ENCODE measurements at places on chromosomes 3 and 15. TPM values are rescaled to one million over a fixed set of nuclear protein-coding genes. Genes with fewer than 3 reads are reported as not detected.

The GPR27 gene
- not detected for total RNA-seq

The OR5H14 gene
- total RNA-seq, result not detected

The SEMA3B gene
- 4.3 TPM for total RNA-seq

The SCG5 gene
- 8.3 TPM for total RNA-seq

The SLC28A1 gene
- not detected for total RNA-seq

DNA sequence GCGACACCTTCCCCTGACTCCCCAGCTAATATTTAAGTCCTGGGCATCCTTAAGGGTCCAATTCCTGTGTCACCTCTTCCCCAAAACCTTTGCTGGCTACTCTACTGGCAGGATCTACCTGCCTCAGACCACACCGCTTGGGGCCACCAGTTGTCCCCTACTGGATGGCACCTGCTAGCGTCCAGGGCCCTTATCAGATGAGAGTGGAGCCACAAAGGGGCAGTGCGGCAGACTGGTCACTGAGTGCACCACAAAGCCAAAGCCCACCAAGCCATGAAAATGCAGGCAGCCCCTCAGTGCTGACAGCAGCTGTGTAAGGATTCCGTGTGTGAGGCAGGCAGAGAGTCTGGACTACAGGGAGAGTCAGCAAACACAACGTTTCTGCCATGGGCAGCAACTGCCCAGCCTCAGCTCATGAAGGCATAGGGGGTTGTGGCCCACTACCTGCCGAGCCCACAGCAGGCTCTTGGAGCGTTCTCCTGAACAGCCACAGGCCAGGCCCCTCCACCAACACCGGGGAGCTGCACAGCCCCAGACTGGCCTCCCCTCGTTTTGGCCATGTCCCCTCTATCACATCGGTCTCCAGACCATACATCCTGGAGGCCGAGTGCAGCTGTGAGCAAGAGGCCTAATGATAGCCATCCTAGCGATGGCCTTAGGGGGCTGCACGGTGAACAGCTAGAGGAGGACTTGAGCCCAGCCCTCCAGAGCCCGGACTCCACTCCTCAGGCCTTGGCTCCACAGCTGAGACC, 32.3 kb downstream of the ALDH1L1 start:
- H3K27me3 ChIP-seq, result peaks cover 22% of the 10 kb centered on the region
- no peaks in the 10 kb centered on the region for H3K4me1 ChIP-seq

GRCh38 chr3:190485830-190486532, 27.9 kb upstream of the IL1RAP start:
- H3K4me1 ChIP-seq, result no peaks in the 10 kb centered on the region
- H3K27ac ChIP-seq, result no peak overlapping the region
- no peak overlapping the region for H3K4me3 ChIP-seq
- H3K27me3 ChIP-seq, result peaks cover 2% of the 10 kb centered on the region
- H3K36me3 ChIP-seq, result no peaks in the 10 kb centered on the region

GRCh38 chr3:170049146-170050000, 11.6 kb downstream of the GPR160 start:
- no peak overlapping the region for H3K27ac ChIP-seq
- no peaks in the 10 kb centered on the region for H3K4me1 ChIP-seq
- H3K36me3 ChIP-seq, result no peaks in the 10 kb centered on the region
- H3K4me3 ChIP-seq, result no peak overlapping the region
- peaks cover 3% of the 10 kb centered on the region for H3K27me3 ChIP-seq

- no peaks in the 10 kb centered on the region for H3K4me1 ChIP-seq
- DNase-seq, result no peak
- no peaks in the 10 kb centered on the region for H3K36me3 ChIP-seq
These were observed 337.0 kb upstream of the CADM2 start for GRCh38 chr3:84621823-84622222.
